ENCODE measurements at places on chromosomes 3 and 15. TPM values are rescaled to one million over a fixed set of nuclear protein-coding genes. Genes with fewer than 3 reads are reported as not detected.

The PLCL2 gene
- 2.9 TPM for total RNA-seq

The ALDH1A3 gene
- 10.9 TPM for total RNA-seq

The SERINC4 gene
- total RNA-seq, result not detected

The PCSK6 gene
- total RNA-seq, result 3.9 TPM

The DAZL gene
- total RNA-seq, result not detected

The MAN2C1 gene
- 447 TPM for total RNA-seq

The COL6A5 gene
- total RNA-seq, result not detected

Data from ascending aorta (tissue), 2 donors.